ENCODE measurements at places on chromosomes 16 and 17.

DNA sequence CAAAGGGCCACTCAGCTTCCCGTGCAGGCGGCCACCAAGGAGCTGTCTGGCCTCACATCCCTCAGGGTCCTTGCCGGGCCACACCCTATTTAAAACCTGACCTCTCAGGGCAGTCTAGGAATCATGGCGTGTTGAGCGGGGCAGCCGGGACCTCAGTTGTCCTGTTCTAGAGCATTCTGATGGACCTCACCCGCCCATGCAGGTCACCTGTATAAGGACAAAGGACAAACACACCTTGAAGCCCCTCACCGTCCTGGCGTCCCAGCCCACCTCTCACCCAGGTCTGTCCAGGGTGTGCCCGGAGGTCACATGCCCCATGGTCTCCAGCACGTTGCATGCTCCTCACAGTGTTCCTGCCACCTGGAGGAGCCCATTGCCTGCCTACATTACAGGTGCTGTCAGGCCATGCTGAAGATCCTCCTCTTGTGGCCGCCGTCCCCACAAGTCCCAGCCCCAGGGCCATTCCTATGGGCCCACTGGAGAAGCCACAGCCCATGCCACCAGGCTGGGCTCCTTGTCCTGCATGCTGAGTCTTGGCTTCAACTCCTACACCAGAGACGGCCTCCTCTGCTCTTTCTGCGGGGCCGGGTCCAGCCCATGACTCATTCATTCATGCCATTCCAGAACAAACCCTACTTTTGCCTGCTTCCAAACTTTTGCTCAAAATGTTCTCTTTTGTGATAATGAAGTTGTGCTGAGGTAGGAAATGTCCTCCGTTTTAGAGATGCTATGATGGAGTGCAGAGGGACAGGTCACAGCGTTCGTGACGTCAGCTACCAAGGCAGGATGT lies 46.3 kb downstream of the PEMT start:
- DNase-seq: no peak

- no peak for DNase-seq
Measured at GRCh38 chr17:75764417-75764710, 628 bp downstream of the GALK1 start.

- DNase-seq: no peak
Measured at GRCh38 chr17:59830007-59830630, 62.6 kb downstream of the TUBD1 start.

DNA sequence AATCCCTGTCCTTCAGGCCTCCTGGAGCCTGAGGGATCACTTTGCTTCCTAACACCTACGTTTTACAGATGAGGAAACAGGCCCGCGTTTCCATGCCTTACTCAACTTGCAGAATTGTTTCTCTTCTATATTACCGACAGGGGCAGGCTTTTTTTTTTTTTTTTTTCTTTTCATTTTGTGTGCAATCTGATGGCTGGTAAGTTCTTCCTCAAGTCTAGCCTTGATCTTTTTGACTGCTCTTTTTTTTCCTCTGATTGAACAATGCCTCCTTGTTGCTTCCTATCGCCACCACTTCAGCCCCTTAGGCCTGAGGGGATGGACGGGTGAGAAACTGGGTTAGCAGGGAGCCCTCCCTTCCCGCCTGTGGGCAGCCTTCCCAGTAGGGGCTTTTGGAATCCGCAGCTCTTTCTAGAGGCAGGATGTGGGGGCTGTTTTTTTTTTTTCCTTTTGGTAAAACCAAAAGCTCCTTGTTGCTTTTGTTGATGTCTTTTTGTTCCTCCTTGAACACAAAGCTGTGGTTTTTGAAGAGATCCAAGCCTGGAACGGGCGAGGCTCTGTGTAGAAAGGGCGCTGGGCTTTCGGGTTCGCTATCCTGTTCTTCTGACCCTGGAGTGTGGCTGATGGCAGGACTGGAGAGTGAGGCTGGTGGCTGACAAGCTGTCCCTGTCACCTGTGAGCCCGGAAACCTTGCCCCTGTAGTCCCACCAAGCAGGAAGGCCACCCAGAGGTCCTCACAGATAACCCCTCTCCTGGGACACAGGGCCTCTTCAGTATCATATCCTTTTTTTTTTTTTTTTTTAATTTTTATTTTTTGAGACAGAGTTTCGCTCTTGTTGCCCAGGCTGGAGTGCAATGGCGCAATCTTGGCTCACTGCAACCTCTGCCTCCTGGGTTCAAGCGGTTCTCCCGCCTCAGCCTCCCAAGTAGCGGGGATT lies 14.0 kb downstream of the LASP1 start:
- DNase-seq: no peak

GRCh38 chr17:27904534-27905446 lies 11.6 kb upstream of the LYRM9 start:
- no peak for DNase-seq

DNA sequence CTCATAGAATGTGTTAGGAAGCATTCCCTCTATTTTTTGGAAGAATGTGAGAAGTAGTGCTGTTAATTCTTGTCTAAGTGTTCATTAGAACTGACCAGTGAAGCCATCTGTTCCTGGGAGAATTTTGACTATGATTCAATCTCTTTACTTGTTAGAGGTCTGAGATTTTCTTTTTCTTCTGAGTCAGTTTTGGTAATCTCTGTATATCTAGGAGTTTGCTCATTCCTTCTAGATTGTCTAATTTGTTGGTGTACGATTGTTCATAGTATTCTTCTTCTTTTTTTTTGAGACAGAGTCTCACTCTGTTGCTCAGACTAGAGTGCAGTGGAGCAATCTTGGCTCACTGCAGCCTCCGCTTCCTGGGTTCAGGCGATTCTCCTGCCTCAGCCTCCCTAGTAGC lies 20.4 kb downstream of the NFATC3 start:
- DNase-seq: no peak

GRCh38 chr17:51319186-51319585 lies 58.8 kb downstream of the UTP18 start:
- DNase-seq: no peak

DNA sequence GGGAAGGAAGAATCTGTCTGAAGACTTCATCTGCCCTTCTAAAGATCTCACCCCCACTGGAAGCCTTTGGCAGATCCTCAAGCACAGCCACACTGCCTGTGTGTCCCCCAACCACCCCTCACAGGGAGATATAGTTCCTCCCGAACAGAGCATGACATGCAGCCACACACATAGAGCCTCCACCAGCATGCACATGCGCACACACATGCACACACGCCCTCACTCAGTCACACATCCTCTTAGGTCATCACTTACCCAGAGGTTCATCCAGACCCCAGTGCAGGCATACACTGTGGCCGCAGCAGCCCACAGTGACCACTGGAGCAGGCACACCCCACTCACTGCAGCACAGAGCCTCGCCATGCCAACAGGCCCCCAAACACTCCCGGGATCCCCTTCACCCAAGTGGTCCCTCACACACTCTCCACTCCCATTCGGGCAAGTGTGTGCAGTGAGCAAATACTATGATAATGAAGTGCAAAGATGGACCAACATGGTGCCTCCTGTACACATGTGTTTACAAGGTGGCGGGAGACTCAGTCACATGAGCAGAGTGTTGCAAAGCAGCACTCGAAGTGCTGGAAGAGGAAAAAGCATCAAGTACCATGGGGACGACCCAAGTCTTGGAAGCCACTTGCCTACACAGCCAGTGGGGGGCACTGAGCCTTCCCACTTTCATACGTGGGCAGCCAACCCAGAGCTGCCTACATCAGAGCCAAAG lies 17.0 kb upstream of the SP6 start:
- no peak for DNase-seq

GRCh38 chr17:78458736-78459335 lies 80.4 kb downstream of the PGS1 start:
- DNase-seq: no peak

GRCh38 chr16:57471852-57472664 lies 9.6 kb downstream of the POLR2C start:
- DNase-seq: no peak

DNA sequence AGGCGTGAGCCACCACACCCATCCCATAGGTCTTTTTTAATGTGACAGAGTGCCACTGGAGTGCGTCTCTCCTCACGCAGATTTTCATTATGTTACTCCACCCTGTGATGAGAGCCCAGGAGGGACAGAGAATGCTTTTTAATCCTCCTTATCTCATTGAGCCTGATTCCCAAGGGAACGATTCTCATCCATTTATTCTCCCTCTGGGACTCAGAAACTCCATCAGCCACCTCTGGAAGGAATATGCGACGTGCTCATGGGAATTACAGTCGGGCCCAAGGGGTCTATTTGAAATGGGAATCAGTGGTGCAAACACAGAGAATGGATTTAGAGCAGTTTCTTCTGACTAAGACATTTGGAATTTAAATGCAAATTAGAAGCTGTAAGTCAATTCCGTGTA lies 155.9 kb upstream of the HSBP1 start:
- DNase-seq: no peak

- DNase-seq: no peak
Measured at GRCh38 chr16:75064403-75065148, 52.0 kb downstream of the LDHD start.

- DNase-seq: no peak
Measured at GRCh38 chr16:66925322-66925840, at the start of gene RRAD. TSS of gene RRAD (minus strand) at chr16:66925535. CDS start at chr16:66925179, 356 bp downstream.

DNA sequence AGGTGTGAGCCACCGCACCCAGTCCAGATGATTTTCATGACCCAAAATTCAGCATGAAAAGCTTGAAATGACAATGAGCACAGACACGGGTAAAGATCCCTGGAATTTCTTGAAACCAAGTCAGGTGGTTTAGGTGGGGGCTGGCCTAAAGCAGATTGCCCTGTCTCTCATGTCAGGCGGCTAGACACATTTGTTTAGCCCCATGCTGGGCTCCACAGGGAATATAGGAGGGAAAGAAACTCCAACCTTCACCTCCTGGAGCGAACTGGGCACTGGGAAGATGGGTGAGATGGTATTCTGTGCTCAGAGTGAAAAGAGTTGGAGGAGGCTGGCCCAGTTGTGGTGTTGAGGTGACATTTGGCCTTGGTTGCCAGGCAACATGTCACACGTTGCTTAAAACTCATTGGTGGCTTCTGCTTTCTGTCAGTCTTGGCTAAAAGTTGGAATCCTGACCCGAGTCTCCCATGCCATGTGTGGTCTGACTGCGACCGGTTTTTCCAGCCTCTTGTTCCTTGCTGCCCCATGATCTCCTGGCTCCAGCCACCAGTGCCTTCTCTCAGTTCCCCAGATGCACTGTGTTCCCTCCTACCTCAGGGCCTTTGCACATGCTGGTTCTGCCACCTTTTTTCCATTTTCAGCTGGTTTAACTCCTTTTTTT lies 113.7 kb downstream of the ABCC6 start:
- DNase-seq: no peak
